Left ventricle myocardium inferior (tissue), 1 donor: ENCODE measurements at places on chromosomes 6 and 20.

GRCh38 chr6:5507131-5507681, 245.9 kb downstream of the FARS2 start:
- DNase-seq = no peak

GRCh38 chr6:88725111-88725975, 238.1 kb downstream of the RNGTT start:
- DNase-seq = peak; percentile 22

DNA sequence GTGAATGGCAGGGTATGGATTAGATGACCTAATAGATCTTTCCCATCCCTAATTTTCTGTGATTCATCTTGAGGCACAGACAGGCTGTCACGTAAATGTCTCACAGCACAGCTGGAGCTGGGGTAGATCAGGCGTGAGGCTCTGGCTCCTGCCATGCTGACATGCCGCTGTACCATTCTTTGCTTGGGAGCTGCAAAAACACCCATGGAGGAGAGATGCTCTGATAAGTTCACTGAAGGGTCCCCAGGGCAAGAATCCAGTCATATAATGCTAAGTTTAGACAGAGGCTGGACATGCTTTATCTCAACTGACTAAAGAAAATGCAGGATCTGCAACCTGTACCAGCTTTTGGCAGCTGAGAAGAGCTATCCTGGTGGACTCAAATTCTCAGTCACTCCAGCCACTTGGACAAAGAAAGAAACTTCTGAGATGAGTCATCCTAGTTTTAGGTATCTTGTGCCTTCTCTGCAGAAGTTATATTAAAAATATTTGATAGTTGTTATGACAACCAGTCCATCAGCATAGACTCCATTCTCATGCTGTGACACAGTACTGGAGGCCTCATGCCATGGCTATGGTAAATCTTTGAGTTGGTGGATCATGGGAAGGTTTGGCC, 185.1 kb upstream of the RAB32 start:
- DNase-seq = no peak

DNA sequence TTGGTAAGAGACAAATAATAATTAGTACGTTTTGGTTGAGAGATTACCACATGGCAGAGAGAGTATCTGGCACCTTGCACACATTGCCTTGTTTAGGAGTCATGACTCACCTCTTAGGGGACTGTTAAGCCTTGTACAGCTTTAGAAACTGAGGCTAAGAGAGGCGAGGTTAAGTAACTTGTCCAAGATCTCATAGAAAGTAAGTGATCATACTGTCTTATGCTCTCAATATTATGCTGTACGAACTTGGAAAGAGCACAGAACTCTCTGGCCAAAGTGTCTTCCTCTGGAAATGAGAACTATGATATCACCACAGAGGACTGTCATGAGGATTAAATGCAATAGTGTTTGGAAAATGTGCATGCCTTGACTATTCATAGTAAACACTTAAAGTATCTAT, 249.0 kb downstream of the UTRN start:
- no peak for DNase-seq

GRCh38 chr6:37559501-37559900, 59.8 kb upstream of the CCDC167 start:
- no peak for DNase-seq

DNA sequence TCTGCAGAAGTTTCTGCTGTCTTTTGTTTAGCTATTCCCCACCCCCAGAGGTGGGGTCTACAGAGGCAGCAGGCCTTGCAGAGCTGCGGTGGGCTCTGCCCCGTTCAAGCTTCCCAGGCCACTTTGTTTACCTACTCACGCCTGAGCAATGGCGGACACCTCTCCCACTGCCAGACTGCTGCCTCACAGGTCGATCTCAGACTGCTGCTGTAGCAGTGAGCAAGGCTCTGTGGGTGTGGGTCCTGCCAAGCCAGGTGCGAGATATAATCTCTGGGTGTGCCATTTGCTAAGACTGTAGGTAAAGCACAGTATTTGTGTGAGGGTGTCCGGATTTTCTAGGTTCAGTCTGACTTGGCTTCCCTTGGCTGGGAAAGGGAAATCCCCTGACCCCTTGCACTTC, 23.6 kb upstream of the ZNF337 start:
- no peak for DNase-seq

DNA sequence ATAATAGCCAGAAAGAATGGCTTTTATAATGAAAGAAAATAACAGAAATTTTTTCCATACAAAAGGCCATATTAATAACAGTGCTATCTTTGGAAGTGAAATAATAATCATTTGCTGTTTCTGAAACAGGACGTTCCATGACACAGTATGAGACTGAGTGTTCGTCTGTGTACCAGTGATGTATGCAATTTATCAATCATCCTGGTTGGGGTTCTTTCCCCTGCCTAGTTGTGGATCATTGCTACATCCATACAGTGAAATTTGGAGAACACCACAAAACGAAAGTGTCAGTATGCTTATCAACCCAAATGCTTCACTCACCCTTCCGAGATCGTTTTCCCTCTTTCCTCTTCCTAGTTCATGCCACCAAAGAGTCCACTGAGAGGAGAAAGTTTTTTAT, 151.4 kb upstream of the PRDM1 start:
- DNase-seq = no peak

DNA sequence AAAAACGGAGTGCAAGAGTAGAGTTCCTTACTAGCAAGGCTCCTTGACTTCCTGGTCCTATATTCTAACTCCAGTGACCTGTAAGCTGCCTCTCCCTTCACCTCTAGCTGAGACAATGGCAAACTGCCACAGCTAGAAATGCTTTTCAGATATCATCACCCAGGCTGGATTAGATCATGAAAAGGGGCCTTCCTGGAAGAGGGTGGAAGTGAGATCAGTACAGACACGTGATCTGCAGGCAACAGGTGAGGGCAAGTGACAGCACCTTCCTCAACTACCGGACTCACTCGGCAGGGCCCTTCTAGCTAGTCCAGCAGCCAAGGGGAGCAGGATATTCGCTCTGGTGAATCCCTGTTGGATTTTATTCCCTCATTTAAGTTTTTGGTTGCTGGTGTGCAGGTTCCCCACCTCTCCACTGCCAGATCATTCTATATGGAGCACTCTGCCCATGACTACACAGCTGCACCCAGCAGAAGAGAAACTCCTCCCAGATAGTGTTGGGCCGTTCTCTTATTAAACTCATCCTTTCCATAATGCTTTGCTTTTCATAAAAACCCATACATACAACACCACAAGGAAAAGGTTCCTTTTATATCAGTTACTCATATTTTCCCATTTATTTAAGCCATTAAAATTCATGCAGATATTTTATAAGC, 26.4 kb upstream of the FAM83C start:
- DNase-seq = no peak

DNA sequence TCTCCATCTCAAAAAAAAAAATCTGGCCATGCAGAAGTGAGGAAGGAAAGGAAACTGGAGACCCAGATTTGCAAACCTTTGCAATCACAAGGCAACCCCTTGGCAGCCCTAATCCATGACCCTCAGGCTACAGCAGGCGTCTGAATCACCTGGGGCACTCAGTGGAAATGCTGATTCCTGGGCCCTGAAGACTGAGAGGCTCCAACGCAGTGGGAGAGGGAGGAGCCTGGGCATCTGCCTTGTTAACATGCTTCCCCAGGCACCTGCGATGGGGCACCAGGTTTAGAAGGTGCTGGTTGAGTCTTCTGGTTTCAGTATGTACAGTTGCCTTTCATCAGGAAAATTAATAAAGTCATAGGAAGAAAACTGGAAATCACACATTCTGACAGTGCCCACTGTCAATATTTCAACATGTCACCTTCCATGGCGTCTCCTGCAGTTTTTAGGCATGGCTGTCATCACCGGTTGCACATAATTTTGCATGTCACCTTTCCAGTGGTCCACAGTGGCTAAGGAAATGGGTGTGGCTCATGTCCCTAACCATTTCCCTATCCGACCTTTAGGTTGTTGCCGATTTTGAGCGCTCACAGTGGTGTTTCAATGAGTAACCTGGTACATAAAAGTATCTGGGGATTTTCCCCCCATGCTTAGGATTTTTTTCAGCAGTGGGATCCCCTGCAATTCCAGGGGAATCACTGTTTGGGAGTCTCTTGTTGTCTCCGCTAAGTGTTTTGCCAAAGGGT, 56.9 kb downstream of the PREX1 start:
- DNase-seq = no peak

DNA sequence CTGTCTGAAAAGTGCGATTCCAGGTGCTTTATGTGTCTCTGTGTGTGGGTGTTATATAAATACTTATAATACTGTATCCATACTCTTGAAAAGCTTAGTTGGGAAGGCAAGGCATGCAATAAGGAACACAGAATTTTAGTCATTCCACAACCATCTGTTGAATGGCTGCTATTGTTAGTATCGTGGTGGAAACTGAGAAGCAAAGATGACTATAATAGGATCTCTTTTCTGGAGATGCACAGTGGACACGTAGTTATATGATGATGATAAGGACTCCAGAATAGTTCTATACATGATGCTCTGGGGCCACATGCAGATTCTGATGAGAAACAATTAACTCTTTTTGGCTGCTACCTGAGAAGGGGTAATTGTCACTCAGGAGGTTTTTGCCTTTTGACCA, 25.2 kb downstream of the ESR1 start:
- no peak for DNase-seq

DNA sequence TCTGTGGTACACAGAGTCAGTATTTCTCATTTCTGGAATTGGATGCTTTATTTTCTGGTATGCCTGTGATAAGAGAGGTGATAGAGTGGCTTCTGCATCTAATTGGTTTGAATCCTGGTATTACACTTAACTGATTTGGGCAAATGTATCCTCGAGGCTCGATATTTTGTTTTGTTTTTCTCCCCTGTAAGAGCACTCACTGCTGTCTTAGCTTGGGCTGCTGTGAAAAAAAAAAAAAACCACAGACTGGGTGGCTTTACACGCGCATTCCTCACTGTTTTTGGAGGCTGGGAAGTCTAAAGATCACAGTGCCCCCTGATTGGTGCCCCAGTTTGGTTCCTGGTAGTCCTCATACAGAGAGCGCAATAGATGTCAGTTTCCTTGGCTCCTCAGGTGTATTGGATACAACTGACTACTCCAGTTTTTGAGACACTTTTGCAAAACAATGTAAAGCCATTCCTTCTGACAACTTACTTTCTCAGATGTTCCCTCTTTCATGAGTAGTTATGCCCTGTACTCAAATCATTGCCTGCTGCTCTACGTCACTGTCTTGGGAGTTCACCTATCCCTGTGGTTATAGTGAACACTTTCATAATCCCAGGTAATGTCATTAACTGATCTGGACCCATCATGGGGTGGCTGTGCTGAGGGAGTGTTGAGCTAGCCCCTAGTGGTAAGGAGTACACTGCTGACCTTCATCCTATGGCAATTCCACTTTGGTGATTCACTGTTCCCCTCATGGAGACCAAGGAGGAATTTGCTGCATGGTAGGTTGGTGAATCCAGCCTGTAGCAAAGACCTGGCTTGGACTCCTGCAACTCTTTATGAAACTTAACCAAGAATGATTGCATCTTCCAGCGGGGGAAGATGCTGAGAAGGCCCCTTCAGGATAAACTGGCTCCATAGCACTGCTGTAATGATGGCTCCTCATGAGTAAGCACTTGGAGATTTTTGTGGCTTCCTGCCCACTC, 3.5 kb upstream of the ACAT2 start:
- DNase-seq = no peak

- no peak for DNase-seq
These were observed 3.1 kb downstream of the ARMC12 start for GRCh38 chr6:35739645-35740524.

DNA sequence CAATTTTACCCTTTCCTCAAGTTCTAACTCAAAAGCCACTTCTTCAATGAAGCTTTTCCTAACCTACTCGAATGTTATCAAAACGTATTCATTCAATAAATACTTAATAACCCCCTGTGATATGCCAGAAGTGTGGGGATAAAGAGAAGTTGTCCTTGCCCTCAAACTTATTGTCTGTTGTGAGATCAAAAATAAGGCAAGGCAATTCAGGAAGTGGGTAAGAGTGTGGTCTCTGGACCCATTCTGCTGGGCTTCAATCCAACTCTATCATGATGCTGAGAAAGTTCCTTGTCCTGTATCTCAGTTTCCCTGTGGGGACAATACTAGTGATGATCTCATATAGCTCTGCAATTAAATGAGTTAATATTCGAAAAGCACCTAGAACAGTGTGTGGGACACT, 92.8 kb downstream of the PRDM1 start:
- no peak for DNase-seq

GRCh38 chr6:139030228-139030963, 1.9 kb downstream of the ABRACL start:
- DNase-seq = no peak

GRCh38 chr6:43833223-43833995, 63.4 kb downstream of the VEGFA start:
- no peak for DNase-seq

DNA sequence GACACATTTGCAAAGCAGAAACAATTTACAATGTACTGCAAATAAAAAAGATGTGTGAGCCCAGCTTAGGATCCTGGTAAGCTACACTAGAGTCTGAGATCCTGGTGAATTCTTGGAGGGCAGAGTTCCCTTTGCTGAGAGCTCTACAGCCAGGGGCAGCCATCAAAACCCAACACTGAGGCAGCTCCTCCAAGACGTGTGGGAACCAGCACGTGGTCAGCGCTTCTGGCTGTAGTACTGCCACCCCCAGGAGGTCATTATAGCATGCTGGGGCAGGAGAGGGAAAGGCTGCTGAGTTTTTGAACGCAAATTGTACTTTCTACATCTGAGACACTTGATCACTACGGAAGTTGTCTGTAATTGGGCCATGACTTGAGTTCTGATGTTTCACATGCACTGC, 131.5 kb downstream of the INSM1 start:
- DNase-seq = no peak

DNA sequence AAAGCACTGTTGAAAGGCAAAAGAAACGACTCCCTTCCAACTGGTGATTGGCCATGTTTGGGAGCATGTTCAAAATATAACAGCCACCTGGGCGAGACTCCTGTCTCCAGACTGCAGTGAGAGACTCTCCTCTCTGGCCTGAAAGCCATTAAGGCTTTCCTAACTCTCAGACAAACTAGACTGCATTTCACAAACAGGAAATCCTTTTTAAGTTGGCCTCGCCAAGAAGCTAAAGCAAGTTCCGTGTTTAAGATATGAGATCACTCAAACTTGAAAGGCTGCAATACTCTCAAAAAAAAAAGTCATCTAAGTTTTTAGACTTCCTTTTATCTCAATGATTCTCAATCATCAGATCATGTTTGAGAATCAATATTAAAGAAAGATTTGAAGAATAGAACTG, 117.0 kb downstream of the TFAP2A start:
- no peak for DNase-seq

DNA sequence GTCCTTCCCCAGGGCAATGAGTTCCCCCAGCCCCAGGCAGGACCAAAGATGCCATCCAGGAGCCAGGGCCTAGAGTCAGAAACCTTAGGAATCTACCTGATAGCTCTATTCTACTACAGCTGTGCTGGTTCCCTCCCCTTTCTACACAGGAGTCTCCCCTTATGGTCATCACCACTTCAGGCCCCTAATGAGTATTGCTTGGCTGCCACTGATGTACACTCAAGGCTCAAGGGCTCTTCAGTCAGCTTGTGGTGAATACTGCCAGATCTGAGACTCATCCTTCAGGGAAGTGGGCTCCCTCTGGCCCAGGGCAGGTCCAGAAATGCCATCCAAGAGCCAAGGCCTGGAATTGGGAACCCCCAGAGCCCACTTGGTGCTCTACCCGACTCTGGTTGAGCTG, 248.6 kb downstream of the ALDH8A1 start:
- no peak for DNase-seq
